ENCODE measurements at places on chromosomes 4 and X. TPM values are rescaled to one million over a fixed set of nuclear protein-coding genes. Genes with fewer than 3 reads are reported as not detected.

- H3K4me1 ChIP-seq: no peaks in the 10 kb centered on the region
- DNase-seq: no peak
- no peaks in the 10 kb centered on the region for H3K27me3 ChIP-seq
Observed at GRCh38 chr4:147639388-147639787, 22.2 kb downstream of the TMEM184C start.

DNA sequence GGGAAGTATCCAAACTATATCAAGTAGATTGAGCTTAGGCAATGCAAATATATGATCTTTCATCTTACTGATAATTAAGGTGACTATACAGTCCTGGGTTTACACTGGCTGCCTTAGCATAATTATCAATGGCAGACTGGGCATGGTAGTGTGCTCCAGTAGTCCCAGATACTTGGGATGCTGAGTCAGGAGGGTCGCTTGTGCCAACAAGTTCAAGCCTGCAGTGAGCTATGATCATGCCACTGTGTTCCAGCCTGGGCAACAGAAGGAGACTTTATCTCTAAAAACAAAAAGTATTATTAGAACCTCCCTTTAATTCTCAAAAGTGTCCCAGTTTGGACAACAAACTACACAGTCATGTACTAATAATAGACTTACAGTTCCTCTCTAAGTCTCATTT is 99.4 kb upstream of the RASGEF1B start:
- no peaks in the 10 kb centered on the region for H3K27me3 ChIP-seq
- H3K4me1 ChIP-seq: no peaks in the 10 kb centered on the region
- no peak for DNase-seq

DNA sequence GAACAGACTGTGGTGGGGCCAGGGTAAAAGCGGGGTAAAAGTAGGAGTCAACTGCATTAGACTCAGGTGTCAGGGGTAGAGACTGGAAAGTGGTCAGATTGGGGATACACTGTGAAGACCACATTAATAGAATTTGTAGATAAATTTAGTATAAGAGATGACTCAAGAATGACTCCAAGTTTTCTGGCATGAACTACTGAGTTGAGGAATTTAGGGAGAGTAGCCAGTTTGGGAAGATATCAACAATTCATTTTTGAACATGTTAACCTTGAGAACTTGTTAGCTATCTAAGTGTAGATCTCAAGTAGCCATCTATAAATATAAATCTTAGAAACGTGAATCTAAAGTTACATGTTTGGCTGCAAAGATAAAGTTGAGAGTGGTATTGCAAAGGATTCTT is 206.9 kb upstream of the HCCS start:
- DNase-seq: no peak
- no peak overlapping the region for H3K4me3 ChIP-seq
- H3K4me1 ChIP-seq: no peaks in the 10 kb centered on the region
- no peak overlapping the region for H3K27ac ChIP-seq
- no peaks in the 10 kb centered on the region for H3K36me3 ChIP-seq

DNA sequence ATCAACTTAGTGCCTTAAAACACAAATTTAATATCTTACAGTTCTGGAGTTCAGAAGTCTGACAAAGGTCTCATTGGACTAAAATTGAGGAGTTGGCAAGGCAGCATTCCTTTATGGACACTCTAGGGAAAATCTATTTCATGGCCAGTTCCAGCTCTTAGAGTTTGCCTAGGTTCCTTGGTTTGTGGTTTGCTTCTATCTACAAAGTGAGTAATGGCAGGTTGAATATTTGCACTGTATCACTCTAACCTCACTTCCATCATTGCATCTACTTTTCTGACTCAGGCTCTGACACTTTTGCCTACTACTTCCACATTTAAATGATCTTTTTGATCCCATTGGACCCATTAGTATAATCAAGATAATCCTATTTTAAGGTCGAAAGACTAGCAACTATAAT is 64.7 kb upstream of the PCDH10 start:
- H3K27ac ChIP-seq: no peak overlapping the region
- H3K4me1 ChIP-seq: no peaks in the 10 kb centered on the region
- no peaks in the 10 kb centered on the region for H3K36me3 ChIP-seq
- H3K4me3 ChIP-seq: no peak overlapping the region

The IDUA gene
- total RNA-seq: 77.8 TPM

The FAM114A1 gene
- not detected for total RNA-seq

DNA sequence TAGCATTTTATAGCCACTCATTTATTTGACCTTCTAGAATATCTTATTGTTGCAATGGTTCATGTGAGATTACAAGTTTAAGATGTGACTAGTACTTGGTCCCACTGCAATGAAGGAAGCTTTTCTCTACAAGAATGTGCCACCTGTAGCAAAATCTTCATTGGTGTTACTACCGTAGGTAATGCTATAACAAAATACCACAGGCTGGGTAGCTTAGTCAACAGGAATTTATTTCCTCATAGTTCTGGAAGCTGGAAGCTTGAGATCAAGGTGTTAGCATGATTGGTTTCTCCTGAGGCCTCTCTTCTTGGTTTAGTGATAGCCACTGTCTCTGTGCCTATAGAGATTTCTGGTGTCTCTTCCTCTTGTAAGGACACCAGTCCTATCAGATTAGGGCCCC is 441.0 kb downstream of the GPM6A start:
- no peak overlapping the region for H3K27ac ChIP-seq
- no peaks in the 10 kb centered on the region for H3K36me3 ChIP-seq
- no peak for DNase-seq
- no peak overlapping the region for H3K4me3 ChIP-seq
- H3K27me3 ChIP-seq: no peaks in the 10 kb centered on the region
- no peaks in the 10 kb centered on the region for H3K4me1 ChIP-seq

The ARMCX4 gene
- 17.9 TPM for total RNA-seq

The MAGIX gene
- 0.89 TPM for total RNA-seq
